Fibroblast of lung (primary cell): ENCODE measurements at places on chromosomes 3 and 15. TPM values are rescaled to one million over a fixed set of nuclear protein-coding genes. Genes with fewer than 3 reads are reported as not detected.

BFSP2 gene
- total RNA-seq, result not detected in 2 replicates

CCR3 gene
- total RNA-seq, result 0.17 and 0.26 TPM in 2 replicates

GRCh38 chr15:71329041-71329440 lies 213.8 kb downstream of the THSD4 start:
- peak; percentile 30 for DNase-seq

DNA sequence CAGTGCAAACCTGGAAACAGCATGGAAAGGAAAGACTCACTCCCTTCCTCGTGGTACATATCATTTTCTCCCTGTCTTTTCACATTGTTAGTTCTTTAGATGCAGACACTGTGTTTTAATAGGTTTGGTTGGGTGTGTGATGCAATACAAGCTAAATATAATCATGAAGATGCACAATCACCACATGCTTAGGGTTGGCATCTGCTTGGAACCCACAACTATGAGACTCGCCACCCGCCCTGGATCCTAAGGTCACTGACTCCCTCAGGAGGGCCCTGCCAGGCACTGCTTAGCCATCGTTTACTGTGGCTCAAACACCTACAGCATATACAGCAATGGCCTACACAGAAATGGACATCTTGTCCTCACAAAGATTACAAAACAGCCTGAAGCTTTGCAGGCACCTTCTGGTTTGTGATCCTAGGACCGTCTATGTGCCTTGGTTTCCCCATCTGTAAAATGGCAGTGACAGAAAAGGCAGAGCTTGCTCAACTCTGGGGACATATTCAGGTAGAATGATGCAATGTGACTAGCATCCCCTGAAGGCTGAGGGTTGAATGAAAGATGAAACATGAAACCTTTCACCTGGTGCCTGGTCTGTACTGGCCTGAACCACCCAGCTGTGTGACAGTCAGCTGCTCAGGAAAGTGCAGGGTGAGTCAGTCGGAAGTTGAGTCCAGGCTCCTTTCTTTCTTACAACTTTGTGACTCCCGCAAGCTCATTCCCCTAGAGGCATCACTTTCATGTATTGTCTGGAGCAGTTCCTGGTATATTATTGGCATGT lies 123.6 kb upstream of the PFN2 start:
- peak; percentile 39 for DNase-seq

DNA sequence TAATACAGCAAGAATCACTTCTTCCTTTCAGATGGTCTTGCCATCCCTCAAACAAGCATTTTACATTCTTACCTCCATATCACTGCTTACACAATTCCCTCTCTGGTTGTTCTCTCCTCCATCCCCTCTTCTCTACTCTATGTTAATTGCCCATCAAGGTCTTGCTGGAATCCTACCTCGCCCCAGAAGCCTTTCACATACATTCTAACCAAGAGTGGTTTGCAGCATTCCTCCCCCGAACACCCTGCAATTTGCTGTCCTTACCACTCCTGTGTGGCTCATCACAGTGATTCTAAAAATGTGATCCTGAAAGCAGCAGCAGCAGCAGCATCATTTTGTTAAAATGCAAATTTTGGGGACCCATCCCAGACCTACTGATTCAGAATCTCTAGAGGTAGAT lies 30.6 kb downstream of the TNIK start:
- no peak for DNase-seq

DNA sequence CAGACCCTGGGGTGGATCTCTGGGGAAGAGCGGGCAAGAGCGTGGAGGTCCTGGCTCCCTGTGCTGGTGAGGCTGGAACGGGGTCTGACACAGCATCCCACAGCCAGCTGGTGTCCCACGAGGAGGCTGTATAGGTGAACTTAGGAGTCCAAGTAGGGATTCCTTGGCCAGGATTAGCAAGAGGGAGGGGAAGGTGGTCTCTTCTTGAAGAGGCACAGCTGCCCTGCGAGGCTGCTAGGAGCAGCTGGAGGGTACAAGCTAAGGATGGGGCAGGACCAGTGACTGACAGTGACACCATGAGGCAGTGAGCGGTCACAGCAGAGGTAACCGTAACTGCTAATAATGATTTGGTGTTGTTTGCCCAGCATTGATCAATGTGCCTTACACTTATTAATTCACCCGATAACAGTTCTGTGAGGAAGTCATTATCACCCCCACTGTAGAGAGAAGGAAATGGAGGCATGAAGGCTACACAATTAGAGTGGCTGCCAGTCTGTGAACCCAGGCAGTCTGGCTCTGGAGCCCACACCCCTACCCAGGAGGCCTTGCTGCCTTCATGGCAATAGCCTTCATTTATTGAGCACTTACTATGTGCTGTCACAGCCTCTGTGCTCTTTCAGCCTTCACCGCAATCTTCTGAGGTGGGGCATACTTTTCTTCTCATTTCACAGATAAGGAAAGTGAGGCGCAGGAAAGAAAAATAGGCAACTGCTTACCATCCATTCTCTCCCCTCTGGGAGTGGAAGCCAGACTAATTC lies 59.4 kb downstream of the TMEM44 start:
- DNase-seq, result peak; percentile 72

GRCh38 chr15:44029940-44030568 lies 165.0 kb downstream of the FRMD5 start:
- DNase-seq, result peak; percentile 69

USP50 gene
- total RNA-seq, result 0.17 TPM in 1 of 2 replicates, not detected in the other

ELL3 gene
- total RNA-seq, result 6.7 and 10.1 TPM in 2 replicates

TERC gene
- total RNA-seq, result 210 and 457 TPM in 2 replicates

- peak; percentile 72 for DNase-seq
These were observed 21.2 kb upstream of the CRBN start for GRCh38 chr3:3200632-3201212.

- DNase-seq, result no peak
These were observed 6.9 kb upstream of the AP2M1 start for GRCh38 chr3:184167786-184168185.

GRCh38 chr15:100875495-100875894 lies 4.1 kb upstream of the ALDH1A3 start:
- DNase-seq, result no peak

GRCh38 chr3:152709659-152710058 lies 125.3 kb upstream of the P2RY1 start:
- no peak for DNase-seq

SLC24A5 gene
- not detected in 2 replicates for total RNA-seq

- DNase-seq, result no peak
These were observed 23.7 kb upstream of the TBC1D21 start for GRCh38 chr15:73849641-73850040.

GRCh38 chr15:50904211-50904610 lies 4.3 kb upstream of the AP4E1 start:
- DNase-seq, result no peak

DNA sequence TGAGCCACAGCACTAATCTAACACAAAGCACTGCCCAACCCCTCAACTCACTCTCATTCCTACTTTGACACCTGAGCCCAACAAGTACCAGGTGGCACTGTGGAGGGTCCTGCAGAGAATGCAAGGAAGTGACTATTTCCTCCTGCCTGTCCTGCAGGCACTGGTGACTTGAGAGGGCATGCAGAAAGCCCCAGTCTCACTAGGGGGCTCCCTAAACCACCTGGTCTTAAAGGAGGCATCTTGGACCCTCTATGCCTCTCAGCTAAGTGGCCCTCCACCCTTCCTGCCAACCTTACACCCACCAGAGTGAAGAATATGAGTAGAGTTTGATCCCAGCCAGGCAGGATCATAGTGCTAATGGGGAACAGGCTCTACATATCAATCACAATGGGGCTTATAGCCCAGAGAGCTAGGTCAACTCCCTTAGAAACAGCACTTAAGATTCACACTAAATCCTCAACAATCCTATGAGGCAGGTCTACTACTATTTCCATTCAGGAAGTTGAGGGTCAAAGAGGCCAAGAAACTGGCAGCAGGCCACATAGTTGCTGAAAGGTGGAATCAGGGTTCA lies 15.2 kb downstream of the TRAIP start:
- DNase-seq, result no peak

GRCh38 chr3:196272826-196273225 lies 14.7 kb downstream of the PCYT1A start:
- DNase-seq, result no peak

DNA sequence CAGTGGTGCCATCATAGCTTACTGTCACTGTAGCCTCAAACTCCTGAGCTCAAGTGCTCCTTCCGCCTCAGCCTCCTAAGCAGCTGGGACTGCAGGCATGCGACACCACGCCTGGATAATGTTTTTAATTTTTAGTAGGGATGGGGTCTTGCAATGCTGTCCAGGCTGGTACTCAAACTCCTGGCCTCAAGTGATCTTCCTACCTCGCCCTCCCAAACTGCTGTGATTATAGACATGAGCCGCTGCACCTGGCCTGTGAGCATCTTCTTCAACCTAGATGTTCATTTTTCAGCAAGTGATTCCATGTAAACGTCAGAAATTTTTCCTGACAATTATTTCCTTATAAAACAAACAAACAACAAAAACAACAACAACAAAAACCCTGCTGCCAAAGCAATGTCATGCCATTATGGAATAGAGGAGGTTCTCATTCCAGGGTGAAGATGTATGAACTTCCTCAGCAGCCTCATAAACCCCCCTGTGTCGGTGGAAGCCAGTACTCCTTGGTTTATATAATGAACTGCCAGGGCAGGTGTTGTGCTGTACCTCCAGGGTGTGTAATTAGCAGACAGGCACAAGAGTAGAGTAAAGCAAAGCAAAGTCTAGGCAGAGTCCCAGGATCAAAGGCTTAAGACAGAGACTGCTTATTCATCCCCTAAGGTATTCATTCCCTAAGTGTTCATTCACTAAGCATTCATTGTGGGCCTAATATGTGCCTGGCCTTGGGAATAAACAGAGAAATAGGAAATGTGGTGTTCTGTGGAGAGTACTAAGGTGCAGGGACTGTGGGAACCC lies 44.6 kb downstream of the NR2C2 start:
- no peak for DNase-seq

- no peak for DNase-seq
These were observed 432.8 kb upstream of the NR2F2 start for GRCh38 chr15:95897651-95898050.

DNA sequence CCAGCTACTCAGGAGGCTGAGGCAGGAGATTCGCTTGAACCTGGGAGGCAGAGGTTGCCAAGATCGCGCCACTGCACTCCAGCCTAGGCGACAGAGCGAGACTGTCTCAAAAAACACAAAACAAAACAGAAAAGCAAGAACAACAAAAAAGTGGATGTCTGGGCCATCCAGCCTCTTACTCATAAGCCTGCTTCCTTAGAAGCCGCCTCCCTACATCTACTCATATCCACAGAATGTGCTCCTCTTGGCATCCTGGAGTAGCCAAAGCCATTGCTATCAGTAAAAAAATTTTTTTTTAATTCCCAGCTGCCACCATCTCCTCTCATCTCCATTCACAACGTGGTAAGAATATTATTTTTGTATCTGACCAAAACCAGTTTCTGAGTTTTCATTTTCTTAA lies 10.8 kb downstream of the ZSCAN2 start:
- DNase-seq, result no peak
